Umbilical cord (tissue), 2 donors: ENCODE measurements at places on chromosomes 11 and 22.

- no peak for DNase-seq
These were observed 39.6 kb upstream of the AMOTL1 start for GRCh38 chr11:94728541-94728940.

GRCh38 chr22:43811777-43812148, 342 bp downstream of the EFCAB6 start:
- peak; percentile 38 for DNase-seq

DNA sequence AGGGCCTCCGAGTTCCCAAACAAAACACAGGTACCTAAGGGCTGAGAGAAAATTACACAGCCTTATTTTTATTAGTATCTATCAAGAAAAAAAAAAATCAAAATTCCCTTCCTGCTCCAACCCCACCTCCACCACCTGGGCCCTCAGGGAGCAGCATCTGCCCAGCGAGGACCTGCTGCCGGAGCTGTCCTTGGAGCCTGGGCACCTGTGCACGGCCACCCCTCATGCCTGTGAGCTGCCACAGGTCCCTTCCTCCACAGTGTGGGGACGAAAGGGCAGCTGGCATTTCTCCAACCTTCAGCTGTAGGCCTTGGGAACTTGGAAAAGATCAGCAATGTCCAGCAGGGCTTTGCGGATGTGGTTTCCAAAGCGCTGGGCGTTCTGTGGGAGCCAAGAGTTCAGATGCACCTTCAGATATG, 6.3 kb upstream of the SYCE3 start:
- DNase-seq: no peak

GRCh38 chr11:292211-293121, 3.5 kb downstream of the PGGHG start:
- no peak for DNase-seq

DNA sequence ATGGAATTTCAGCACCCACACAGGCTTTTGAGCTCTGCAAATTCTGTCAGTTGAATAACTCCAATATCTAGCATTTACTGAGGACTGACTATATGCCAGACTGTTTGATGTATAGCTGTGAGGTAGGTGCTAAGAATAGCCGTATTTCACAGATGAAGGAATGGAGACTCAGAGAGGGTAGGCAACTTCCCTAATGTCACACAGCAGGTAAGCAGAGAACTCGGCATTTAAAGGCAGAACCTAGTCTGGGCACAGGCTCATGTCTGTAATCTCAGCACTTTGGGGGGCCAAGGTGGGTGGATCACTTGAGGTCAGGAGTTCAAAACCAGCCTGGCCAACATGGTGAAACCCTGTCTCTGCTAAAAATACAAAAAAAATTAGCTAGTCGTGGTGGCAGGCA, 184.1 kb downstream of the BCR start:
- DNase-seq: no peak

- peak; percentile 62 for DNase-seq
These were observed 47.0 kb upstream of the ADORA2A start for GRCh38 chr22:24380220-24380904.

DNA sequence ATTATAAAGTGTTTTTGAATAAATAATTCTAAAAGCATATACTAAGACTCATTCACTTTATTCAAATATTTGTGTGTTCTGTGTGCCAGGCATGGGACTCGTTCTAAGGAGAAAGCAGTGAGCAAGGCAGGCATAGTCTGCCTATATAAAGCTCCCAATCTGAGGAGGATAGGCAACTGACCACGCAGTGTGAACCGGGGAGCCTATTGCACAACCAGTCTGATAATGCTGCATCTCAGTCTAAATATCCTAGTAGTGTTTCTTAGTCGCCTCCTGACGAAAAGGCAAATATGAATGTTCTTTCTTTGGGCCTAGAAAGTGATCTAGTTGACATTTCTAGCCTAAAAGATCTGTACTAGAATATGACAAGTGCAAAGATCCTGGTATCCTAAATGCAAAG, 98.3 kb downstream of the C11orf65 start:
- DNase-seq: no peak

DNA sequence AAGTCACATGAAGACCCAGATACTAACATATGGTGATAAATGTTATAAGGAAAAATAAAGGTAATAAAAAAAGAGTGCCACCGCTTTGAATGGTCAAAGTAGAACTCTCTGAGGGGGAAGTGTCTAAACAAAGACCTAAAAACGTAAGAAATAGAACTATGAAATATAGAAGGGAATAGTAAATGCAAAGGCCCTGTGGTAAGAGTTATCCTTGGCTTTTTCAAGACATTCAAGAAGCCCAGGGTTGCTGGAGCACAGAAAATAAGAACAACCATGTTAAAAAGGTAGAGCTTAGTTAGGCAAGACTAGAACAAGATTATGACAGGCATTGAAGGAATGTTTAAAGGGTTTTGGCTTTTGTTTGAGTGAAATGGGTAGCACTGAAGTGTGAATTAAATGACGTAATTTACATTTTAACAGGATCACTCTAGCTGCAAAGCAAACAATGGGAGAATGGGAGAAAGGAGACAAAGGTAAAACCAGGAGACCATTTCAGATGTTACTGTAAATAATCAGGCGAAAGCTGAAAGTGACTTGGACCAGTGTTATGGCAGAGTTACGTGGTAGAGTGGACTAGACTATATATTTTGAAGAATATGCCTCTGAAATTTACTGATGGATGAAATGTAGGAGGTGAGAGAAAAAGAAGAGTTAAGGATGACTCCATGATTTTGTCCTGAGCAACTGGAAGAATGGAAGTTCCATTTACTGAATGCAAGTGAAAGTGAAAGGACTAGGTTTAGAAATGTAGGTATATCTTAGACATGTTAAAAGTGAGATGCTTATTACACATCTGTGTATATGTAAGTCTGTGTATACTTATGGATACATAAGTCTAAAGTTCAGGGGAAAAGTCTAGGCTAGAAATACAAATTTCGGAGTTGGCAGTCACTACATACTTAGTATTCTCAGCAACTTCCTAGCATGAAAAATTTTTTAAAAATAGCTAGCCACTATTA, 28.5 kb downstream of the BTBD10 start:
- no peak for DNase-seq

DNA sequence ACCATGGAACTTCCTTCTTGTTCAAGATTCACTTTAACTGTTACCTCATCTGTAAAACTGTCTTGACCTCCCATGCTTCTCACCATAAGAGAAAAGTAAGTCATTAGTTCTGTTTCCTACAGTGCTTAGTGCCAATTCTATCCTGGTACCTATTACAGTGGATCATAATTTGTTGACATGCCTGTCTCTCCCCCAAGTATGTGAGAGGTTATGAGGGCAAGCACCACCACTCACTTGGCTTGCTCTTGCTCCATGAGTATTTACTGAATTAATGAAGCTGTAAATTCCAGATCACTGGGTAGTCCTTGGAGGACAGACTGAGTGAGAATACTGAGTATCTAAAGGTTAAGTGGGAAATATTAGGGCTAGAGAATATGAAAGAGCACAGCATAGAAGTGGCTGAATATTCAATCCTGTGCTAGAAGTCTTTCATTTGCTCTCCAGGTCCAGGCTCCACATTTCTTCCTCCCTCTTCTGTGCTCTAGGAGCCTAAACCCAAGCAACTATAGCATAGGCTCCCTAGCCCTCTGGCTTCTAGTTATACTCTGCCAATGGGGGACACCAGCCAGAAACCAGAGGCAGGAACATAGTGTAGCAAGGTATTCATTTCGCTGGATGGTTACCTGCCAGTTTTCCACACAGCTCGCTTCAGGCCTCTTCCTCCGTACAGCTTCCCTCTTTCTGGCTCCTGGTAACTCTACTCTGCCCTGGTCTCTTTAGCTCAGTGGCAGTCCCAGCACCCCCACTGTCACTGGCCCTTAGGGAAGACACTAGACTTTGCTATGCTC, 118.2 kb upstream of the SLC5A12 start:
- no peak for DNase-seq

DNA sequence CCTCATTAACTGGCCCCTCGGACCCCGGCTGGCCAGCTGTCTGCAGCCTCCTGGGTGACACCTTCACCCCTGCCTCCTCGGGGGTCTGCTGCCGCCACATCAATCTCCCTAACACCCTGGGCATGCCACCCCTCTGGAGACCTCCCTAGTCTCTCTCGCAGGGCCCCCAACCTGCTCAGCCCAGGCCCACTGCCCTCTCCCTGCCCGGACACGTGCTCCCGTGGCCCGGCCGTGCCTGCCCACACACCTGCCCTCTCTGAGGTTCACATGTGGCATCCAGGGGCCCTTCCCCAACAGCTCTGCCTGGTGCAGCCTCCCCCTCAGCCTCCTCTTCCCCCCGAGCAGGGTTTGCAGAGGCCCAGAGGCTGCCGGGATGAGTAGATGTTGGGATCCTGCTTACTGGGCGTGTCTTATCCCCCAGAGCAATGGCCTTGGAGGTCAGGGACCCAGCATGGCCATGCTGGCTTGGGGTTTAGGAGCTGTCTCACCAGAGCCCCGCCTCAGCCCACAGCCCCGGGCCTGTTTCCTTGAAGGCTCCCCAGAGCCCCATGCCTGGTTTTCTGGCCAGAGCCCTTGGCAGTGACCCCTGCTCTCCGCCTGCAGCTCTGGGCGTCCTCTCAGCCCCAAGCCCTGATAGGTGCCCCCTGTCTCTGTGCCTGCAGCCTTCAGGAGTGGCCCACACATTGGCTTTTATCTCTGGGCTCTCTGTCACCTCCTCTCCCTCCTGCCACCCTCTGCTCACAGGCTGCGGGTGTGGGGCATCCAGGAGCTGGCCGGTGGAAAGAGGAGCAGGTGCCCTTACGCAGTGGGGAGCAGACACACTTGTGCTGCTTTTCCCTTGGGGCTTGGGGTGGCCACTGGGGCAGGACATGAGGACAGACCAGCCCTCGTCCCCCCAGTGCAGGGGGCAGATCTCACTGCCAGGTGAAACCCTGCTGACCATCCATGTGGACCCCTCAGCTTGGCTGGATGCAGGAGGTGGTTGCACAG, 25.7 kb upstream of the SEPTIN5 start:
- DNase-seq: no peak

GRCh38 chr11:60631944-60632343, 67.5 kb upstream of the MS4A8 start:
- no peak for DNase-seq

DNA sequence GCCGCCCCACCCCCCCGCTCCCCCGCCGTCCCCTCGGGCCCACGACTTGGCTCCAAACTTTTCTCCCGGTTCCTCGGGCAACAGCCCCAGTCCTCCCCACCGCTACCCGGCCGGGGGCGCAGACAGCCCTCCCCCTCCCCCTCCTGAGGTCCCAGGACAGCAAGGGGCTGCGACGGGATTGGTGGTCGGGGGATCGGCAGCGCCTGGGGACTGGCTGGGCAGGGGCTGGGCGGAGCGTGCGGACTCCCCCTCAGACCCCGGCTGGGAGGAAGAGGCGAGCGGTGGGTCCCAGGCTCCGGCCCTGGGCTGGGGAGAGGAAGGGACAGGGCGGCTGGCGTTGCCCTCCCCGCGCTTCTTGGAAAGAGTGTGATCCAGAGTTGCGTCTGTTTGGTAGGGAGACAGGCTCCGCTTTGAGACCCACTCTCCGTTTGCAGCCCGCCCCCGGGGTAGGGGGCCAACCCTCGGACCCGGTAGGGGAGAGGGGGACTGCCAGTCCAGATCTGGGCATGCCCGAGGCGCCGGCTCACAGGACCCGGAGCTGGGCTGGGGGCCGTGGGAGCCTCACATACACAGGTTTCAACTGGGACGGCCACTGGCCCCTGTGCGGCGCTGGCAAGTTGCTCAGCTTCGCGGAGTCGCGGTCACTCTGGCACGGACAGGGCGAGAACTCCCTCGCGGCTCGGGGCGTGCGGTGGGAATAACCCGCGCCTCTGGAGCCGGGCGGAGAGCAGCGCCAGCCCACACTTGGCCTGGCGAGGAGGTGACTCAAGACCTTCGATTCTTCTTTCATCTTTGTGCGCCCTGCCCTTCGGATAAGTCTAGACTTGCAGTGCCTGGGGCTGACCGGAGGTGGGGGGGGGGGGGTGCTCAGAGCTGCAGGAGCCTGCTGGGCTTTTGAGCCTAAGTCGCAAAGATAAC, 999 bp downstream of the TSKU start:
- peak; percentile 91 for DNase-seq

GRCh38 chr11:119859684-119860083, 130.7 kb upstream of the NECTIN1 start:
- no peak for DNase-seq

DNA sequence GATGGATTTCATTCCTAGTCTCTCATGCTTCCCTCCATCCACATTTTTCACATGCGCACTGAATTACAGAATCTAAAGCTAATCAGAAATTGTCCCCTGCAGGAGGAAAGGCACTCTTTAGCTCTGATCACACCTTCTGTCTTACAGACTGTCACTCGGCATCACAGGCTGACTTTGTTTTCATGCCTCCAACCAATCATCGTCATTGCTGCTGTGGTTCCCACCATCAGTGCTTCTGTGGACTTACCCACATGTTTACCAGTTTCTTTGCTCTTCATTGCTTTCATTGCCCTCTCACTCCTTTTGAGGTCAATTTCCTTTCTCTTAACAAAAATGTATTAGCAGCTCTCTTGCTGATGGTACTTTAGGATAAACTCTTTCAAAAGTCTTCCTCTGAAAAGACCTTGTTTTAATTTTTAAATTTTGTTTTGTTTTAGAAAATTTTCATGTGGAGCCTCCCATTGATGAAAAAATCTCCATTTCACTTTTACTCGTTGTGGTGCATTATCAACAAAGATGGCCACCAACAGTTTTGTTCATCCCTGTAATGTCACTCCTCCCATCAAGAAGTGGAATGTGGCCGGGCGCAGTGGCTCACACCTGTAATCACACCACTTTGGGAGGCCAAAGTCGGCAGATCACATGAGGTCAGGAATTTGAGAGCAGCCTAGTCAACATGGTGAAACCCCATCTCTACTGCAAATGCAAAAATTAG, 20.2 kb upstream of the TREH start:
- no peak for DNase-seq

GRCh38 chr11:78170874-78171549, 17.4 kb downstream of the KCTD21 start:
- DNase-seq: no peak

- DNase-seq: no peak
These were observed 60.8 kb downstream of the SIK3 start for GRCh38 chr11:117037279-117037974.

DNA sequence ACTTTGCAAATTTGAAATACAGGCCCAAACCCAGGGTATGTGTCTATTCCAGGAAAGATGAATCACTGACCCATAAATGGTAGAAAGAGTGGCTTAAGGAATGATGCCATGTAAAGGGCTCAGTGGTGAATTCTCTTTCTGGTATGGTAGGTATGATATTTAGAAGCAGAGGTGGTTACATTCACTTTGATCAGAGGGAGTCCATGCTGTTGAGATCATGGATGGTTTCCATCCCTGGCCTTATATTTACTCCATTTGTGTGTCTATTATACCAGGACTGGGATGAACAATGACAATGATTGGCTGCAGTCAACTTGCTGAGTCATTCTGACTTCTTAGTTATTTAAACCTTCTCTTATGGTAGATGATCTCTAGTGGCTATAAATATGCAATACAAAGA, 419.8 kb upstream of the LRRC4C start:
- no peak for DNase-seq

DNA sequence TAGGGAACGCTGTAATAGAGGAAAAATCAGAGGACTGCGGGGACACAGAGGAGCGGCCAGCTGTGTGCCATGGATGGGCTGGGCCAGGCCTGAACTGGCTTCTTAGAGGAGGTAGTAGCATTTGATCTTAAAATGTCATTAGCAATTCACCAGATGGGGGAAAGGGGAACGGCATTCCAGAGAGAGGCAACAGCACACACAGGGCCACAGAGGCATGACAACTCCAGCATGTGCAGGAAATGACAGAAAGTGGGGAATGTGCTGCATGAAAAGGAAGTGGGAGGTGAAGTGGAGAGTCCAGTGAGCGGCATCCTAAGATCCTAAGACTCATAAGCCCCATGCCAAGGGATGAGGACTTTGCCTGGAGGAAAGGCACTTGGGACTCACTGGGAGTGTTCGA, 69.0 kb downstream of the UBASH3B start:
- DNase-seq: no peak

GRCh38 chr11:124961972-124962609, 8.1 kb downstream of the CCDC15 start:
- DNase-seq: peak; percentile 87
